ENCODE measurements at places on chromosomes 4 and X.
A peak's percentile ranks its signal among the peaks of the same experiment; 100 is the strongest.

DNA sequence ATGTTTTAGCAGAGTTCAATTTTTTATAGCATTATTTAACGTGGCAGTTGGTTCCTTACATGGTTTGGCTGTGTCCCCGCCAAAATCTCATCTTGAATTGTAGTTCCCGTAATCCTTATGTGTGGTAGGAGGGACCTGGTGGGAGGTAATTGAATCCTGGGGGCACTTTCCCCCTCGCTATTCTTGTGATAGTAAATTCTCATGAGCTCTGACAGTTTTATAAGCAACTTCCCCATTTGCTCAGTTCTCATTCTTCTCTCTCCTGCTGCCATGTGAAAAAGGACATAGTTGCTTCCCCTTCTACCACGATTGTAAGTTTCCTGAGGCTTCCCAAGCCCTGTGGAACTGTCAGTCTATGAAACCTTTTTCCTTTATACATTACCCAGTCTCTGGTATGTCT is 329.5 kb downstream of the GRIA2 start:
- DNase-seq = no peak

- DNase-seq = no peak
These were observed 135.4 kb upstream of the GNPDA2 start for GRCh38 chr4:44861756-44862155.

- DNase-seq = no peak
These were observed 149.0 kb downstream of the FAM13A start for GRCh38 chr4:88908003-88908402.

- DNase-seq = no peak
These were observed 868 bp downstream of the AFAP1 start for GRCh38 chr4:7938609-7939376.

- no peak for DNase-seq
These were observed 375.7 kb downstream of the NLGN4X start for GRCh38 chrX:5852941-5853340.

- no peak for DNase-seq
These were observed 43.1 kb upstream of the NEUROG2 start for GRCh38 chr4:112559053-112559452.

- DNase-seq = no peak
These were observed 98.3 kb upstream of the GALNTL6 start for GRCh38 chr4:171714791-171715454.

- no peak for DNase-seq
These were observed 676.4 kb downstream of the PCDH18 start for GRCh38 chr4:136855886-136856285.

DNA sequence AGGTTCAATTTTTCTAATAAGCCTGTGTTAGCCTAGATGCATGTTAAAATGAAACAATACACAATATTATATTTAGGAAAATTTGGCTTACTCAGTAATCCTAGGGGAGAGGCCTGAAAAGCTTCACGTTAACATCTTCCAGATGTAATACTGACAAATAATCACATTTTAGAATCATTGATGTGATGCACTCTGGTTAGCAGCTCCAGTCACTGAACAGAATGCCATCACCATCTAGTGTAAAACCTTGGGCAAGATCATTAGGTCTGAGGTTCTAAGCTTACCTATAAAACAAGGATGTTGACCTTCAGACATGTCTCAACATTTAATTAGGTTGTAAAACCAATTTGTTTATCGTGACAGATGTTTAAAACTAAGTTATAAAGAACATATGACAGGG is 1704.8 kb downstream of the STIM2 start:
- DNase-seq = no peak

DNA sequence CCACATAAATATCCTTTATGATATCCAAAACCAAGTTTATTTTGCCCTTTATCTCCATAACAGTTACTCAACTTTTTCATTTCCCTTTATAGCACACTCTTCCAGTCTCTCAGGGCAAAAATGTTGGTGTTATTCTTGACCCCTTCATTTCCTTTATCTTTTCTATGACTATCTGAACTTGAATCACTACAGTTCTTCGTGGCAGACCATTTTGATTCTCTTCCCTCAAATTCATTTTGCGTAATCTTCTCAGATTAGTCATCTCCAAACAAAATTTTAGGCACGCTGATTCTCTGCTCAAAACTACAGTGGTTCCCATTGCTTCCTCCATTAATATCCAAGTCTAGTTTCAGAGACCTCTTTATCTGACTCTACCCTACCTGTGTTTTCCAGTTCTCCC is 26.1 kb downstream of the RUFY3 start:
- DNase-seq = no peak

GRCh38 chr4:127889903-127890302 is 9.2 kb downstream of the PLK4 start:
- peak; percentile 41 for DNase-seq

DNA sequence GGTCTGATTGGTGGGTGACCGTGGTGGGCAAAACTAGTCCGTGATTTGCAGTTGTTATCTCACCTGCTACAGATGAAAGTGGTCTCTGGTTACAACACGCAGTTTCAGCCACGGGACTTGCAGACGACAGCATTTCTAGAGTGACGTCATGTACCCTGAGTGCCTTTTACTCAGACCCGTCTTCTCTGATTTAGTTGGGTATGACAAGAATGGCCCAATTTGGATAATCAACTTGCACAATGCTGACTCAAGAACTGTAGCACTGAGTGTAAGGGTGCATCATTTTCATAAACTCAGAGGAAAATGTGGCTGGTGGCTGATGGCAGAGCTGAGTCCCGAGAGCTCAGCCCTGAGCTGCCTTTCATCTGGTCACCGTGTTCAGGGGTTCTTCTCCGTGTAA is 281.4 kb upstream of the FRG1 start:
- no peak for DNase-seq

GRCh38 chrX:55240788-55241340 is 20.7 kb downstream of the PAGE5 start:
- DNase-seq = no peak

DNA sequence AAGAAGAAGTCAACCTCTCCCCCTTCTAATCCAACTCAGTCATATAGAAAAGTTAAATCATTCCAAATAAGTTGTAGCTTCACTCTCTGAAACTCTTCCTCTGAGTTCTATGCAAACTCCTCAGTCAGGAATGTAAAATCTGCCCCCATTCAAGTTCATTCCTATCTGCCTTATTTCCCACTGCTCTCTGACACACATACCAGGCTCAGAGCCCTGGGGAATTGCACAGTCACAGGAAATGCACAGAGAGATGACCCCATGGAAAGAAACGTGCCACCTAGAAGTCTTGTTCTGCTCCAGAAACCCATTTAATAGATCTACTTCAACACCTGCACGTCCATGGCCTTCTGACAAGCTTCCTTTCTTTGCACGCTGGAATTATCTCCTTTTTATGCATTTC is 236.0 kb upstream of the VCX3A start:
- DNase-seq = no peak

GRCh38 chrX:38163193-38163592 is 57.5 kb downstream of the SRPX start:
- DNase-seq = no peak

DNA sequence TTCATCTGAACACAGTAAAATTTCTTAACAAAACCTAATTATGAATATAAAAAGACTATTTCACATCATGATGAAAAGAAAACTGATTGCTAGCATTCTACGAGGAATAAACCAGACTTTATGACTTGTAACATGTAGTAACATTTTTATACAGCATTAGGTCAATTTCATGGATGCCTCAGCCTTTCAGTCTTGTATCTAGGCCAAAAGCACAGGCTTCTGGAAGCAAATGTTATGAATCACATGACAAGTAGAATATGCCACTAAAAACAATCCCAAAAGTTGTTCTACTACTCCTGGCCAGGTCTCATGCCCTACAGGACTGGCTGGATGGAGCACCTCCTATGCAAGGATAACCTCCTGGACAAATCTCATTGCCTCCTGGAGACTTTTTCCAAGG is 101.2 kb downstream of the ARHGAP6 start:
- no peak for DNase-seq

Measured in NCI-H524 (cell line).